ENCODE measurements at places on chromosomes 2 and 18.

GRCh38 chr2:228282376-228282775 is 100.9 kb upstream of the SPHKAP start:
- no peak overlapping the region for H3K4me3 ChIP-seq
- H3K36me3 ChIP-seq, result no peaks in the 10 kb centered on the region
- no peaks in the 10 kb centered on the region for H3K27me3 ChIP-seq

- peaks cover 37% of the 10 kb centered on the region for H3K36me3 ChIP-seq
- H3K4me1 ChIP-seq, result peaks cover 66% of the 10 kb centered on the region
- H3K27ac ChIP-seq, result peak overlapping the region; percentile 98
- no peaks in the 10 kb centered on the region for H3K27me3 ChIP-seq
- H3K4me3 ChIP-seq, result peak overlapping the region; percentile 95
Observed at GRCh38 chr2:174595891-174596397, 1.7 kb downstream of the WIPF1 start.

- DNase-seq, result no peak
- no peaks in the 10 kb centered on the region for H3K27me3 ChIP-seq
- no peaks in the 10 kb centered on the region for H3K4me1 ChIP-seq
- H3K27ac ChIP-seq, result no peak overlapping the region
- H3K36me3 ChIP-seq, result no peaks in the 10 kb centered on the region
Observed at GRCh38 chr18:79006106-79006795, 26.6 kb downstream of the SALL3 start.

- H3K4me1 ChIP-seq, result no peaks in the 10 kb centered on the region
- H3K4me3 ChIP-seq, result no peak overlapping the region
- H3K36me3 ChIP-seq, result no peaks in the 10 kb centered on the region
- no peak for DNase-seq
Observed at GRCh38 chr18:9803063-9803697, 82.6 kb upstream of the TXNDC2 start.

- no peak overlapping the region for H3K4me3 ChIP-seq
- H3K27ac ChIP-seq, result no peak overlapping the region
- H3K4me1 ChIP-seq, result no peaks in the 10 kb centered on the region
- H3K27me3 ChIP-seq, result no peaks in the 10 kb centered on the region
Observed at GRCh38 chr18:56207989-56208388, 430.4 kb downstream of the TXNL1 start.

- no peaks in the 10 kb centered on the region for H3K4me1 ChIP-seq
- no peak overlapping the region for H3K4me3 ChIP-seq
- peaks cover 7% of the 10 kb centered on the region for H3K27me3 ChIP-seq
- H3K27ac ChIP-seq, result no peak overlapping the region
- DNase-seq, result no peak
Observed at GRCh38 chr2:72165792-72166191, 18.1 kb upstream of the CYP26B1 start.

- no peaks in the 10 kb centered on the region for H3K27me3 ChIP-seq
- peaks cover 89% of the 10 kb centered on the region for H3K36me3 ChIP-seq
- DNase-seq, result no peak
- no peak overlapping the region for H3K4me3 ChIP-seq
- peak overlapping the region; percentile 90 for H3K27ac ChIP-seq
- peaks cover 43% of the 10 kb centered on the region for H3K4me1 ChIP-seq
Observed at GRCh38 chr2:203734276-203734983, 28.0 kb downstream of the CD28 start.

DNA sequence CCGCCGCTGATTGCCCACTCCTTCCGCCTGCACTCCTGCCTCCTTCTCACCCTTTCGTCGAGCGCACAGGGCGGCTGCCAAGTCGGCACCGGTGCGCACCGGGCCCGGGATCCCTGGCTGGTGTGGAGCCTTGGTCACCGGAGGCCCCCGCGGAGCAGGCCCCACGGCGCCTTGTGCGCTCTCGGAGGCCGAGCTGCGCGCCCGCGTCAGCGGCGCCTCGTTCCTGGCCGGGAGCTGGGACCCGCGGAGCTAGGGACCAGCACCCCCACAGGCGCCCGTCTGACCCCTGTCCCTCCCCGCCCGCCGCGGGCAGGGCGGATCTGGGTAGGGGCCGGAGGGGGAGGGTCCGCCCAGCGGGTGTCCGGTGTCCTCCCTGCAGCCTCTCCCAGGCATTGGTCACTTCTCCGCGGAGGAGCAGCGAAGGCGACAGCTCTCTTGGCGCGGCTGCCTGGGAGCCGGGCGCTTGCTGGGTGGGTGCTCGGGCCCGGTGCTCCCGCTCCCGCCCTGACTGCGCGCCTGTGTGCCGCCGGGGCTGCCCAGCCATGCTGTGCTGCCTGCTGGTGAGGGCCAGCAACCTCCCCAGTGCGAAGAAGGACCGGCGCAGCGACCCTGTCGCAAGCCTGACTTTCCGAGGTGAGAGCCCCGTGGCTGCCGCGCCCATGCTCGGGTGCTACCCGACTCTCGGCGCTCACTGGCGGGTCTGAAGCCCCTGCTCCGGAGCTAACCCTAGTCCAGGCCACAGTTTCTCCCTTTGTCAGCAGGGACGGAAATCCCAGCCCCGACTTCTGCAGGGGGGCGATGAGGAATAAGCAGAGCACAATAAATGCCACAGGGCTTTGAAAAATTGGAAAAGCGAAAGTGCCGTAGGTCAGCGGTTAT is 13.2 kb downstream of the DYSF start:
- peaks cover 8% of the 10 kb centered on the region for H3K4me1 ChIP-seq
- peak overlapping the region; percentile 86 for H3K4me3 ChIP-seq
- DNase-seq, result no peak
- H3K36me3 ChIP-seq, result no peaks in the 10 kb centered on the region

DNA sequence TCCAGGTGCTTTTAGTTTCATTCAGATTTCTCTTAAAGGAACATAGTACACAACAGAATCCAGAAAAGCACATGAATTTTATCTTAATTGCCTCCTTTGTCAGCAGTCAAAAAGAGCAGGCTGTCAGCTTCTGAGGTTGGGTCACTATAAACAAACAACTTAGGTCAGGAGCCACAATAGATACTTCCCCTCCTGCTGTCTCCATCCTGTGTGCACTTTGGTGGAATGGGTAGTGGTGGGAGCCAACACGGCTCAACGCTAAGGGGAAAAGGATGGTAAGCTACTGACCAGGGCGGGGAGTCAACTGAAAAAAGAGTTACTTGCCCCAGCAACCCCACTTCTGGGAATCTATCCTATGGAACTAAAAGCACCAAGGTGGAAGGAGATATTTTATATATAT is 121.9 kb downstream of the PAX3 start:
- no peak overlapping the region for H3K27ac ChIP-seq
- H3K27me3 ChIP-seq, result no peaks in the 10 kb centered on the region
- no peaks in the 10 kb centered on the region for H3K36me3 ChIP-seq
- H3K4me3 ChIP-seq, result no peak overlapping the region
- H3K4me1 ChIP-seq, result no peaks in the 10 kb centered on the region

DNA sequence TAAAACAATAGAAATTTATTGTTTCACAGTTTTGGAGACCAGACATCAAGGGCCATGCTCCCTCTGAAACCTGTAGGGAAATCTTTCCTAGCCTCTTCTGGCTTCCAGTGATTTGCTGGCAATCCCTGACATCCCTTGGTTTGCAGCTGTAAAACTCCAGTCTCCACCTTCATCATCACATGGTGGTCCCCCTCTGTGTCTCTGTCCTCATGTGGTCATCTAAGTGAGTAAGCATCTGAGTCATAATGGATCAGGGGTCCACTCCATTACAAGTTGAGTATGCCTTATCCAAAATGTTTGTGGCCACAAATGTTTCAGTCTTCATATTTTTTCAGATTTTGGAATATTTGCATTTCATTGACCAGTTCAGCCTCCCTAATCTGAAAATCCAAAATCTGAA is 5.6 kb upstream of the SGPP2 start:
- H3K27me3 ChIP-seq, result peaks cover 24% of the 10 kb centered on the region
- peaks cover 6% of the 10 kb centered on the region for H3K36me3 ChIP-seq
- no peak overlapping the region for H3K27ac ChIP-seq
- no peak for DNase-seq
- H3K4me1 ChIP-seq, result peaks cover 8% of the 10 kb centered on the region
- no peak overlapping the region for H3K4me3 ChIP-seq

DNA sequence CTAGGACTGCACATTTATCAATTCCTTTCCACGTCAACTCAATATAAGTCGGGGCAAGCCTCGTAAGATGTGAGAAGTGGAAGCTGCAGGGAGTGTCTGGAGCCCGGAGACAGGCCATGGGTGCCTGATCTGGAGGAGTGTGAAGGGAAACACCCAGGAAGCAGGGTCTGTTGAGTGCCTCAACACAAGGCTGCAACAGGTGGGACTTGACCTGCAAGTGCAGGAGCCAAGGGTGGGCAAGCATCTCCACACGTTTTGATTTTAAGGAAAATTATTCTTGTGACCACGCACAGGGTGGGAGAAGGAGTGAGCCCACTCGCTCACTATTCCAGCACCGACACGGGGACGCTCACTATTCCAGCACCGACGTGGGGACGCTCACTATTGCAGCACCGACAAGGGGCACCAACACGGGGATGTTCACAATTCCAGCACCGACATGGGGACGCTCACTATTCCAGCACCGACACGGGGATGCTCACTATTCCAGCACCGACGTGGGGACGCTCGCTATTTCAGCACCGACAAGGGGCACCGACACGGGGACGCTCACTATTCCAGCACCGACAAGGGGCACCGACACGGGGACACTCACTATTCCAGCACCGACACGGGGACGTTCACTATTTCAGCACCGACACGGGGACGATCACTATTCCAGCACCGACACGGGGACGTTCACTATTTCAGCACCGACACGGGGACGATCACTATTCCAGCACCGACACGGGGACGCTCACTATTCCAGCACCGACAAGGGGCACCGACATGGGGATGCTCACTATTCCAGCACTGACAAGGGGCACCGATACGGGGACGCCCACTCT is 197.3 kb downstream of the EIPR1 start:
- H3K4me1 ChIP-seq, result no peaks in the 10 kb centered on the region
- DNase-seq, result no peak
- H3K27ac ChIP-seq, result no peak overlapping the region
